GM12891 (cell line): ENCODE measurements at places on chromosomes 12 and 14.

DNA sequence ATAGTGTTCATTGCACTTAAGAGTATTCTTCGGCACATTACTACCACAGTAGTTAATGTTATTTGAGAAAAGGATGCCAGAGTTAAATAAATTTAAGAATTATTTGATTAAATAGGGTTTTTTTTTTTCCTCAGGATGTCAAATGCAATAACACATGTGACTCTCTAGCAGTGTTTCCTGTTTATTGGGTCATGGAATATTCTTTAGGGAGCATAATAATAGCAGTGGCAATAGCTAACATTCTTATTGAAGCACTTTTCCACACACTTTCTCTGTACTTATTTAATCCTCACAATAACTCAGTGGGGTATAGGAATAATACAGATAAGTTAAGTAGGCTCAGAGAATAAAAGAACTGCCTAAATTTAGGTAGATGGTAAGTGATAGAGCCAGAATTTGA is 44.3 kb downstream of the SCYL2 start:
- no peak for DNase-seq

GRCh38 chr12:24888813-24889212 is 60.1 kb downstream of the BCAT1 start:
- DNase-seq = no peak

DNA sequence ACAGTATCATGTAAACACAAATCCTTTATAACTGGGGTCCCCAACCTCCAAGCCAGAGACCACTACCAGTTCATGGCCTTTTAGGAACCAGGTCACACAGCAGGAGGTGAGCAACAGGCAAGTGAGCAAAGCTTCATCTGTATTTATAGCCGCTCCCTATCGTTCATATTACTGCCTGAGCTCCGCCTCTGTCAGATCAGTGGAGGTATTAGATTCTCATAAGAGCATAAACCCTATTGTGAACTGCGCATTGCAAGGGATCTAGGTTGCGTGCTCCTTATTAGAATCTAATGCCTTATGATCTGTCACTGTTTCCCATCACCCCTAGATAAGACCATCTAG is 49.9 kb downstream of the LRP6 start:
- DNase-seq = no peak

DNA sequence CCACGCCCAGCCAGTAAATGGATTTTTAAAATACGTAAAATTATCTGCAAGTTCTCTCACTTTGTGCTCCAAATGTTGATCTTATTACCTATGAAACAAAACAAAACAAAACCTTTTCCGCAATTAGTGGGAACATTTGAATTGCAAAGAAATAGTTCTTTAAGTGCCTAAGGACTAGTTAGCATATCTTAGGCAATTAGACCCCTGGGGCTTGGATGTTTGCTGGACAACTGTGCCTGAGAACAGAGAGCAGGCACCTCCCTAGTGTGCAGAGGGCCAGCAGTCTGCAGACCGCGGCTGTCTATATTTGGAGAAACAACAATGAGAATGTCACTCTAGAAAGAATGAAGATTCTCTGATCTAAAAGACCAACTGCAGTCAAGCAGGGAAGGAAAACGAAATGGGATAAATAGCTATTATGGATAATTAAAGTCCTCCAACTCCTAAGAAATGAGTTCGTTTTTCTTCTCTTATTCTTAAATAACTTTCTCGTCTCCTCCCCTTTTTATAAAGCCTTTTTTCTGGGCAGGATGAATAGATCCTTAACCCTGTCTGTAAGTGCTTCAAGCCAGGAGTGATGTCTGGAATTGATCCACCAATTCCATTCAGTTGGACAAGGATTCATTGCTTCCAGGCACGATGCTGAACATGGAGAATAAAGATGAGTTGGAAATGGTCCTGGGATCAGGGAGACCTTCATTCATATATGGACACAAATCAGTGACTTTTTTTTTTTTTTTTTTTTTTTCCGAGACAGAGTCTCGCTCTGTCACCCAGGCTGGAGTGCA is 16.2 kb downstream of the SLC17A8 start:
- DNase-seq = no peak

DNA sequence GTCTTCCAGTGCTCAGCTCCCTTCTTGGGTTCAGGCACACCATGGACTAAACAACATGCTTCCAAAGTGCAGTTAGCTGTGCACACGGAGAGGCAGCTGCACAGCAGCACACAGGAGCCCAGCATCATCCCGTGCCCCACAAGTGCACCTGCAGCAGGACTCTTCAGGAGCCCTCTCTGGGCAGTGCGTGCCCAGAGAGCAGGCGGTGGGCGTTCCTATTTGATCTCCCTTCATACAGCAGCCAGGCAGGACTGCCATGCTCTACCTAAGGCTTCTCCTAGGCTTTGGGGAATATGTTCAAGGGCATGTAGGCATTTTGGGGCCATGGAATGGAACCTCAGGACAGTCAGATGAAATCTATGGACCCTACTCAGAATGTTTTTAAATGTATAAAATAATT is 35.5 kb downstream of the ANO2 start:
- no peak for DNase-seq

DNA sequence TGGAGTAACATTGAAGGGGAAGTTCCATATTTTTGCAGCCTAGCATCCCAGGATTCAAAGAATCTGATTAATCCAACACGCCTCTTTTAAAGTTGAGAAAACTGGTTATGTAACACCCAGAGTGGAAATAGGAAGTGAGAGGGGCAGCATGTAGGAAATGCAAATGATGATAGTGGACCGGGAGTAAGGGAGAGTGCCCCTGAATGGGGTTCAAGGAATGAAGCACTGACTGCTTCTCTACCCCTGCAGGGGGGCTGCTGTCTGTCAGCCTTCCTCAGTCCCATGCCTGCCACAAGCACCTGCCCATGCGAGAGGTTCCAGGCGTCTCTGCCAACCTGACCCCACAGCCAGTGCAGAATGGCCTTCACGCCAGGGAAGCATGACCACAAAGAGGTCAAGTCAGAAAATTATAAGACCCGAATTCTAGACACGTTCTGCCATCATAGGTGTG is 126.5 kb upstream of the CCND2 start:
- no peak for DNase-seq

GRCh38 chr12:56590237-56590830 is 39.8 kb downstream of the BAZ2A start:
- DNase-seq = no peak
